ENCODE measurements at places on chromosomes 16 and 17.

DNA sequence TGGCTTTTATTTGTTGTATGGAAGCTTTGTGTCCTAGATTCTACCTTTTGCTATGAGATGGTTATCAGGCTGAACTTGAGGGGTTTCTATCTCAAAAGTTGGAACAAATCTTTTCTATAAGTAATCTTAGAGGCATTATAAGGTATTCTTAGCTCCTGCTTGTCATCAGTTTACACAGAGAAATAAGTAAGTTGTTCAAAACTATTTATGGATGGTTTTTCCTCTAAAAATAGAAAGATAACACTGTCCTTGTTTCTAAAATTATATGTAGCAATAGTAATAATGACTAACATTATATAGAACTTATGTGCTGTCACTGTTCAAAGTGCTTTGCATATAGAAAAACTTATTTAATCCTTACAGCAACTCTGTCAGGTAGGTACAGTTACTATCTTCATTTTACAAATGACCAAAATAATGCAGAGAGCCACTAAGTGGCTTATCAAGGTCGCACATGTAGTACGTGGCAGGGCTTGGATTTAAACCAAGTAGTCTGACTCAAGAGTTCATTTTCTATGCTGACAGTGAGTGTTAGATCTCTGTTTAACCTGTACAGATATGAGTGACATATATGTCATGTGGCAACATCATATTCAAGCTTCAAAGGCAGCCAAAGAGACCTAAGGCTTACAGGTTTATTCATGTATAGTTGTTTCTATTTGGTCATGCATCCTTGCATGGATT, 59.0 kb downstream of the PHKB start:
- H3K4me1 ChIP-seq = no peaks in the 10 kb centered on the region
- DNase-seq = no peak
- H3K4me3 ChIP-seq = no peak overlapping the region
- no peak overlapping the region for H3K27ac ChIP-seq

- peak; percentile 61 for DNase-seq
- H3K36me3 ChIP-seq = no peaks in the 10 kb centered on the region
- H3K27ac ChIP-seq = peak overlapping the region; percentile 94
- H3K27me3 ChIP-seq = no peaks in the 10 kb centered on the region
These were observed 1.1 kb downstream of the ZNF423 start for GRCh38 chr16:49854796-49855203.

DNA sequence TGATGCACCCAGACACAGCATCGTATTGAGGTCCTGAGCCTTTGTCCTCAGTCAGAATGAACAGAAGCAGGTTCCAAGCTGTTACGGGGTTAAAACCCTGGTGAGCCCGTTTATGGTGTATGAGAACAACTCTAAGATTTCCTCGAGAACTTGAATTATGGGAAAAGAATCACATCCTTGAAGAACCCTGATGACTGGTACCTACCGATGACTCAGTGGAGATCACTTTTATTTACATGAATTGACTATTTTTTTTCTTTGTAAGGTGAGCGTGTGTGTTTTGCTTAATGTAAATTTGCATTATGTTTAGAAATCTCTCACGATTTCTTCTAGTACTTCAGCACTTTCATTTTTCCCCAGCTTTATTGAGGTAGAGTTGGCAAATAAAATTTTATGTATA, 3.3 kb upstream of the KRTAP4-4 start:
- H3K27me3 ChIP-seq = peaks cover 3% of the 10 kb centered on the region
- no peak overlapping the region for H3K4me3 ChIP-seq
- no peaks in the 10 kb centered on the region for H3K36me3 ChIP-seq
- no peaks in the 10 kb centered on the region for H3K4me1 ChIP-seq

DNA sequence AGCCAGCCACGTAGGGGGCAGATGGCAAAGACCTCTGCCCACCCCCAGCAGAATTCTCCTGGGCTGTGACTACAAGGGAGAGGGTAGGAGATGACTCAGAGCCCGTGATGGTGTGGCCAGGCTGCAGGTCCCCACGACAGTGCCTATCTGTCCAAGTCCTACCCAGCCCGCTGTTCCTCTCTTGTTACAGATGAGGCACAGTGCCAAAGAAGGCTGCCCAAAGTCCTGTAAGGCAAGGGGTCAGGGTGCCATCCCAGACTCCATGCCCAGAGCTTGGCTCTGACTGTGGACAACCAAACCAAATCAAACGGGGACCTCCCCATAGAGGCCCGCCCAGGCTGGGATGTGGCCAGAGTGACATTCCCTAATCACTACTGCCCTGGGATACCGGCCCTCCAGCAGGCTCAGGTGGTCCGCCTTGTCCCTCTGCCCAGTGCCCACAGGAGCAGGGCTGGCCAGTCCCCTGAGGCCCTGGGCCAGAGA, 12.6 kb upstream of the BCAR1 start:
- H3K36me3 ChIP-seq = no peaks in the 10 kb centered on the region
- peaks cover 53% of the 10 kb centered on the region for H3K4me1 ChIP-seq
- H3K27me3 ChIP-seq = no peaks in the 10 kb centered on the region
- no peak overlapping the region for H3K27ac ChIP-seq
- DNase-seq = no peak

DNA sequence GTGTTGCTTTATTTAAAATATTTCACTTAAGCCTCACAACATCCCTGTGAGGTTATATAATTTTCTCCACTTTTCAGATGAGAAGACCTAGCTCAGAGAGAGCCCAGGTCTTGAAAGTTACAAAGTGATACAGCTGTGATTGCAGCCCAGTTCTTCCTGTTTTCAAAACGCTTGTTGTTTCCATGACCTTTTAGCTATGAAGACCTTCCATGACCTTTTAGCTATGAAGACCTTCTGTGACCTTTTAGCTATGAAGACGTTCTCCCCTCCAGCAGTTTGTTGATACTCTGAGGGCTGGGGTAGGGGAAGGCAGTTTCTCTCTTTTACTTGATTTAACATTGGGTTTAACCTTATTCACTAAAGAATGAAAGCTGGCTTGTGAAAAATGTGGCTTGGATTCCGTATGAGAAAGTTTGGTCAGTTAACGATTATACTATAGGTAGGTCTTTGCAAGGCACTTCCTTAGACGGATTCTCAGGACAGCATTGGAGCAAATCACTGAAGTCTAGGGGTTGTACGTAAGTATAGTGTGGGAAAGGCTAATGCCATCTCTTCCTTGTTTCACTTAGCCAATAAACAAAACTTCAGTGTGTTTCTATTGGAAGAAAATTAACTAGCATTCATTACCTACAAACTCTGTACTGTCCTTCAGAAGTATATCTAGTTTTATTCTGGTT, 20.7 kb downstream of the PHKB start:
- H3K27ac ChIP-seq = no peak overlapping the region
- peaks cover 8% of the 10 kb centered on the region for H3K4me1 ChIP-seq
- H3K4me3 ChIP-seq = no peak overlapping the region
- H3K27me3 ChIP-seq = no peaks in the 10 kb centered on the region
- H3K36me3 ChIP-seq = peaks cover 9% of the 10 kb centered on the region
- no peak for DNase-seq

DNA sequence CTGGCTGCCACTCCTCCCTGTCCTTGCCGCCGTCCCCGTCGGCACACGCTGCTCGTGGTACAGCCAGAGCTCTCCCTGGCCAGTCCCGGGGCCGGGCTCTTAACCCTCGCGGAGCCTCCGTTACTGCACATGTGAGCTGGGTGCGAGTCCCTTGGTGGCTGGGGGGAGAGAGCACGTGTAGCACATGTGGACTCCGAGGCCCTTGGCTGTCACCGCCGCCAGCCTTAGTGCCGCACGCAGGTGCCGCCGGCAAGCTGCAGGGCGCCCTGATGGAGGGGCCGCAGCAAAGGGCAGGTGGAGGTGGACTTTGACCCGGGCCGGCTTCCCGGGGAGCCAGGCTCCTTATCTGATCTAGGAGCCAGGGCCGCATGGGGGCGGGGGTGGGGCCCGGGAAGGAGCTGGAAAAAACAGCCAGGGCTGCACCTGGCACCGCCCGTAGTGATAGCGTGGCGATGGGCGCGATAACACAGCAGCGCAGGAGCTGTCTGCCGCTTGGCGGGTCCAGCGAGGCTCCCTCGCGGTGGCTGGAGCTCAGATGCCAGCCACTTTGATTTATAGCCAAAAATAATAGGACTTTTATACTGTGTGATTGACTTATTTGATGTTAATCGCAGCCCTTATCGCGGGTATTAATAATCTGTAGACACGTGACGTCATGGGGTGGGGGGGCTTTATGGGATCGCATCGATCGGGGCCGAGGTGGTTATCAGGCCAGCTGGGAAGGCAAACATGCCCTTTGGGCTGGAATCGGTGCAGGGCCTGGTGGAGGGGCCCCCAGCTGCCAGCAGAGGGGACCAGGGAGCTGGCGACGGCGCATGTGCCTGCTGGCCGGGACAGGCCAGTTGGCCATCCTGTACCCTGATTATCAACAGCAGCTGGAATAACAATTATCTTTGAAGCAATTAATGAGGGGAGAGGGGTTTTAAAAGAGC, 35.1 kb downstream of the ZFPM1 start:
- peaks cover 12% of the 10 kb centered on the region for H3K4me1 ChIP-seq
- no peak for DNase-seq
- H3K4me3 ChIP-seq = no peak overlapping the region
- no peaks in the 10 kb centered on the region for H3K27me3 ChIP-seq
- no peaks in the 10 kb centered on the region for H3K36me3 ChIP-seq
- no peak overlapping the region for H3K27ac ChIP-seq

GRCh38 chr16:87499189-87499486, 6.3 kb upstream of the ZCCHC14 start:
- no peak for DNase-seq
- H3K4me3 ChIP-seq = no peak overlapping the region
- peaks cover 9% of the 10 kb centered on the region for H3K27me3 ChIP-seq
- H3K4me1 ChIP-seq = peaks cover 20% of the 10 kb centered on the region
- H3K27ac ChIP-seq = no peak overlapping the region
- H3K36me3 ChIP-seq = no peaks in the 10 kb centered on the region

GRCh38 chr16:82031116-82032084, 3.7 kb upstream of the HSD17B2 start:
- H3K4me3 ChIP-seq = no peak overlapping the region
- DNase-seq = no peak
- H3K36me3 ChIP-seq = no peaks in the 10 kb centered on the region
- H3K27me3 ChIP-seq = peaks cover 15% of the 10 kb centered on the region
